ENCODE measurements at places on chromosomes 4 and X. TPM values are rescaled to one million over a fixed set of nuclear protein-coding genes. Genes with fewer than 3 reads are reported as not detected.

DNA sequence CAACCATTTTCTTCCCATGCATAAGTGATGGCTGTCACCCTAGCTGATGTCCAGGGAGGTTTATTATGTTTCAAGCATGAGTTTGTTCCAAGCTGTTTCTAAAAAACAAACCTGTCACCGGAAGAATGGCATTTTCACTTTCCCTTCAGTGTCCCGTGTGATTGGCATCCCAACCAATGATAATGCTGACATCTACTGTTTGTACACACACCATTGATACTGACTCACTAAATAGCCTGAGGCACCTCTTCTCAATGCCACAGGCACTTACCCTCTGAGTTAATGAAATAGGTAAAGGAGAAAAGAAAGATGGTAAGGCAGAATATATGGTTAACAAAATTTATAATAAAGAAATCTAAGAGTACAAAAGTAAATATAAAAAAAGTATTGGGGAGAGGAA, 23.1 kb upstream of the VCX2 start:
- no peak for DNase-seq

GRCh38 chr4:148216866-148217814, 225.1 kb downstream of the NR3C2 start:
- no peak for DNase-seq

GRCh38 chr4:86563416-86563815, 30.7 kb upstream of the PTPN13 start:
- DNase-seq: no peak

DNA sequence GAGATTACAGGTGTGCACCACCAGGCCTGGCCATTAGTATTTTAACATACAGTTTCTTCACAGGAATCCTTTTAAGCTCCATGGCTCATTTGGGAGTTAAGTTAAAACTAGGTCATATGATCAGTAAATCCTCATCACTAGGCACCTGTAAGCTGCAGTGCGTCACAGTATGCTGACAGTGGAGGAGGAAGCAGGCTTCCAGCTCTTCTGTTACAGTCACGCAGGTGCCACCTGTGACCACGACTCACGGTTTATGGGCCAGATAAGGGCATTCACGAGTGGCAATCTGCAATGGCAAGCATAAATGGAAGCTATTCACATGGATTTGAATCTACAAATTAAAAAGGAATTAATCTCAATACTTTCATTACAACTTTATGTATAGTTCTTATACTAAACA, 129.4 kb upstream of the BCOR start:
- no peak for DNase-seq

- DNase-seq: no peak
Observed at GRCh38 chr4:105624530-105624929, 72.1 kb downstream of the ARHGEF38 start.

- DNase-seq: no peak
Observed at GRCh38 chr4:59598330-59598618, 1601.9 kb upstream of the ADGRL3 start.

DNA sequence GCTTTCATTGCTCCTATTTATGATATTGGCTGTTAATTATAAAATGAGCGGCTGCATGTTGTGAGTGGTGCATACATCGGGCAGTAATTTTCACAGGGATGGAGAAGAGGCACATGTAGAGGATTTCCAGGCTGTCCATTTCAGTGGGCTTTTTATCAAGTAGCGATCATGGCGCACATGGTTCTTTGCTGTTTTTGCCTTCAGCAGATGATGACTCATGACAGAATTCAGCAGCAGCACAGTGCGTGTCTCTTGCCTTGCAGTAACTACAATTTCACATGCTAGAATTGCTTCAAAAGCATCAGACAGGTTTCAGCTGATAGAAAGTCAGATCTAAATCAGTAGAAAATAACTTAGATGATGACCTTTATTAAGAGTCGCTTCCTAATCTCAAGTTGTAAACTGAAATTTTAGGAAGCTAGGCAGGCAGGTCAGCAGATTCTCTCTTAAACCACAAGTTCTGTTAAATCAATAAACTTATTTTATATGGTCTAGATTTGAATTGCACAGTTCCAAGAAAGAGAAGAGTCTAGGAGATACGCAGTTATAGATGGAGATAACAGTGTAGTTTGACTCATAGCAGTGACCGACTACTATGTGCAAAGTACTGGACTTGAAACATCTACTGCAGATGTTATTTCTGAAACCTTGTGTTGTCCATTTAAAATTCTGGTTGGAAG, 35.8 kb downstream of the LRP2BP start:
- no peak for DNase-seq

DNA sequence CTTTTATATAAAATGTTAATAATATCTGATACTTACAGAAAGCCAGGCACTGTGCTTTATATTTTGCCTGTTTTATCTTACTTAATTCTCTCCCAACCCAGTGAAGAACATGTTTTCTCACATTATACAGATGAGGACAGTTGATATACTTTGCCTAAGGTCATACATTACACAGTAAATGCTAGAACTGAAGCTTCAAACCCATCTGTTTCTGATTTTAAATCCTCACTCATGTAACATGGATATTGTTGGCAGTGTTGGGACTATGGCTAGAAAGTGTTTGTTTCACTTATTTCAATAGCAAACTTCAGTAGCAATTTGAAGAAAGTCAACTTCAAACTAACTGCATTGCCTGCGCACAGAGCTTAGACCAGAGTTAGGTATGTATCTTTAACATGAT, 57.4 kb downstream of the RAPGEF2 start:
- no peak for DNase-seq

GRCh38 chr4:40916880-40917279, 167.1 kb downstream of the NSUN7 start:
- DNase-seq: no peak

- DNase-seq: no peak
Observed at GRCh38 chrX:78327370-78328086, at the start of gene CYSLTR1. Gene CYSLTR1 (minus strand): TSS chrX:78327611. CDS start chrX:78273746, 53,865 bp downstream.

DNA sequence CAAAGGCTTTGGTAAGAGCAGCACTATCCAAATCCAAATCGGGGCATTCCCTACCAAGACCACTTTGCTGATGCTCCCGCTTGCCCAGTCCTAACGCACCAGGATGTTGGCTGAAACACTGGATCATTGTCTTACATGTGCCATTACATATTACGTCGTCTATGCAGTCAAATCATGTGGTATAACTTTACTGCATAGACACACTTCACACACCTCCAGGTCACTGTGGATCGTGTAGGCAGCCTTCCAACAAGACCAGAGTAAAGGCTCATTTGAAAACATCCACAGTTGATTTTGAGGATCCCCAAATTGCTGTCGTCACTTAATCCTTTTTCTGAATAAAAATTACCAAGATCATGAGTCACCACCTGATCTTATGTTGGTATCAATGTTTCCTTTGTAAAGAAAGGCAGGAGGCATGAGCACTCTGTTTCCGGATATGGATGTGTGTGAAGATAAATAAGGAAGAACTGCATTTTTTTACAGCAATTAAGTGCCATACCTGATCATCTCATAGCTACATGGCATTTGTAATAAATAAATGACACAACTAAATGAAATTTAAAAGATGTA, 18.5 kb downstream of the TENM3 start:
- DNase-seq: no peak

DNA sequence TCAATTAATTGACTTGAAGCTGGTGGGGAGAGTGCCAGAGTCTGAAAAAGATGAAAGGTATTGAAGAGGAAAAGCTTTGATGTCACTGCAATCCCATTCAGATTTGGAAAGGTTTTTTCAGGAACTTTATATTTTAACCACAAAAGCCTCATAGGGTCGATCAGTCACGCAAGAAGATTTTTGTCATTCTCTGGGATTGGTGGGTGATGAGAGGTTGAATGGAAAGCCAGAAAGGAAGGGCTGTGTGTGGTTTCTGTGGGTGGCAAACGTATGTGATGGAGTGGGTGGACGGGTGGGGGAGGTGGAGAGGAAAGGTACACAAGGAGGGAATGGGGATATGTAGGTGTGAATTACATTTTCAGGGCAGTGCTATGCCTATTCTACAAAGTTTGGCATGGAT, 173.8 kb upstream of the SCML1 start:
- DNase-seq: no peak

DNA sequence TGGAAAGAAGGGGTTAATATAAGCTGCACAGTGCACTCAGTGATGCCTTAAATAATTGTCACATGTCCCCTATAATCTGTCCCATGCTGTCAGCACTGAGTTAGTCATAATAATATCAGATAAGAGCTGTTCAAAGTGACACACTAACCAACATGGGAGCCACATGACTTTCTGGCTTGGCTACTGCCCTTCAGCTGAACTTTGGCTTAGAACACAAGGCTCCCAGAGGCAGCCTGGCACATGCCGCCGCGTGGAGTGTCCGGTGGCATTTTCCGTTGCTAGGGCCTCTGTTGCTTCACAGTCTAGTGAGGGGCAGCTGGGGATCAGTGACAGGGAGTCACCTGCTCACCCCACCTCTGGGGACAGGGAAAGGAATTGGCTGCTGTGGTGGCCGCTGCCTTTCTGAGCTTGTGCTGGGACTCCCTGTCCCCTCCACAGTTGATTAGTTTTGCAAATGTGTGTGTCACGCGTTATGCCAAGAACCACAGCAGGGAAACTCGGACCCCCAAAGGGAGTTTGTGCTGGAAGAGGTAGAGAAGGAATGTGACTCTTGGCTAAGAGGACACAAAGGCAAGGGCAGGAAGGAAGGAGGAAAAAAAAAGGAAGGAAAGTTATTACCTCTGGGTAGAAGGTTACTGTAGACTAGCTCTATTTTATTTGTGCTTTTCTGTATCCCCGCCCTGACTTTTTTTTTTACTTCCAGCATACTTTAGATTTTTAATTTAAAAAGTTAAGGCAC, 41.1 kb upstream of the PPARGC1A start:
- DNase-seq: no peak

GRCh38 chr4:41751449-41752061, 3.0 kb upstream of the PHOX2B start:
- no peak for DNase-seq

GRCh38 chr4:47798165-47798564, 39.7 kb downstream of the CORIN start:
- no peak for DNase-seq

- no peak for DNase-seq
Observed at GRCh38 chr4:1237981-1238675, 10.8 kb downstream of the CTBP1 start.

GRCh38 chrX:2632533-2633504, 58.3 kb upstream of the CD99 start:
- no peak for DNase-seq

- DNase-seq: no peak
Observed at GRCh38 chr4:60450054-60450453, 750.1 kb upstream of the ADGRL3 start.

- no peak for DNase-seq
Observed at GRCh38 chrX:18026166-18026565, 165.1 kb upstream of the RAI2 start.

GRCh38 chrX:3697701-3698279, 15.7 kb downstream of the PRKX start:
- DNase-seq: peak; percentile 30

DNA sequence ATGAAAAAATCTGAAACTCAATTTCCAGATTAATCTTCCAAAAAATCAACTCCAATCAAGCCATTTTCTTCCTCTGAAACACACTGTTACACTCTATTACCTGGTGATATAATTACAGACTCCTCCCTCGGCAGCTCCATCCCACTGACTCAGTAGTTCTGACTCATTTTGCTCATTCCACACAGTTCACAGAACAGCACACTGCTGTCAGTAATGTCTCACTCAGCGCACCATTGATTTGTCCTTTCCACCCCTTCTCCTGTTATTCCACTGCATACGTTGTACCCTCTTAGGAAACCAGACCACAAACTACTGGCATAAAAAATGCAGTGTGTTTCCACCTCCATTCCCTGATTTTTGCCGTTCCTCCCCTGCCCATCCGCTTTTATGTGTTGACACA, 212.7 kb downstream of the SLIT2 start:
- no peak for DNase-seq

DNA sequence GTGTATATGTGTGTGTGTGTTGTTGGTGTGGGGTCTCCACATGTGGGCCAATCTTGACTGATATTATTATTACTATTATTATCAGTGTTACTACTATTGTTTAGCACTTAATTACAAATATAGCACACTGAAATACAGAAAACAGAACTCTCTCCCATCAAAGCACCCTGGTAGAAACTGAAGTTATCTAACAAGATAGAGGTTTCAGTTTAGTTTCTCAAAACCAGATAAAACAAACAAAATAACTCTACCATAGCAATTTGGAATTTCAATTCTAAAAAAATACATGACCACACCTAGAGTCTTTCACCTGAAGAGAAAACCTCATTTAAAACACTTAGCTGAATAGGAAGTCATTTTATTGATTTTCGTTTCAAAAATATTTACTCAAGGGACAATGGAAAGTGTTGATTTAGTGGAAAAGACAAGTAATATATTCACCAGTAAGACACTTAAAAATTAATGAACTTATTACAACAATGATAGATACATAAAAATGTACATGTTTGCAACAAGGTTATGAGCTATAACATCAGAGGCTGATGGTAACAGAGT, 252.3 kb downstream of the PDHA2 start:
- no peak for DNase-seq

- DNase-seq: no peak
Observed at GRCh38 chr4:84171871-84172270, 327.2 kb downstream of the NKX6-1 start.

GRCh38 chrX:154140742-154141141, 3.3 kb upstream of the OPN1LW start:
- no peak for DNase-seq

- DNase-seq: no peak
Observed at GRCh38 chr4:39978904-39979303, 1.2 kb upstream of the PDS5A start.

- peak; percentile 58 for DNase-seq
Observed at GRCh38 chr4:153142700-153143438, 61.4 kb upstream of the TRIM2 start.

DNA sequence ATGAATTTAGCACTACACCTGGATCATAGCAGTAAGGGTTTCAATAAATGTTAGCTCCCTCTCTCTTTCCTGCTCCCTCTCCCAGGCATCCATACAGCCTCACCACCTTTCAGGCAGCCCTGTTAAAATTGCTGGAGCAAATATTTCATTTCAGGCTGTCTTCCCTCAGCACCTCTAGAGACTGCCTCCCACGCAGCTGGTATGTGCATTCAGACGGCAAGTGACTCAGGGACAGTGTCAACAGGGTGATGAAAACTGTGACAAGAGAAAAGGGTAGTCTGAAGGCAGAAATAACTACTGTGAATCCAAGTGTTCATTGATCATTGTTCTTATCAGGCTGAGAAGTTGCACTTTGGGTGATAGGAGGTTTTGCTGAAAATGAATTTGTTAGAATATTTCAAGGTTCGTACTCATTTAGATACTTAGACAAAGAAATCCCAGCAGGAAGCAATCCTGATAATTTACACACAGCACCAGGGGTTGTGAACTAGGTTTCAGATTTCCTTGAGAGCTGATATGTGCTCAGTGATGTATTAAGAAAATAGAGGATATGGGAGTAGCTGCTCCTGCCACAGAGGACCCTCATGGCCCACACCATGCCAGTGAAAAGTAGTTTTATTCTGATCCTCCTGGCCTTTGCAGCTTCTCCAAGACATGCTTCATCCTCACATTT, 424.2 kb downstream of the FGF13 start:
- no peak for DNase-seq

- no peak for DNase-seq
Observed at GRCh38 chr4:165506849-165507248, 128.0 kb downstream of the CPE start.

ITM2A gene
- 71.3 TPM for total RNA-seq

PABPC4L gene
- total RNA-seq: 1.2 TPM

SEPTIN6 gene
- total RNA-seq: 69.3 TPM

STOX2 gene
- total RNA-seq: 35.1 TPM

SPANXC gene
- total RNA-seq: not detected

ASB12 gene
- 0.41 TPM for total RNA-seq

DYNLT3 gene
- 27.3 TPM for total RNA-seq

HAUS3 gene
- 42.0 TPM for total RNA-seq

PAGE1 gene
- total RNA-seq: 0.41 TPM

POU4F2 gene
- total RNA-seq: not detected

HSFX3 gene
- not detected for total RNA-seq

FOXR2 gene
- under 0.01 TPM for total RNA-seq

TEX13C gene
- not detected for total RNA-seq

Measured in frontal cortex (tissue), 4 donors.